ENCODE measurements at places on chromosomes 12 and 14.

- peak; percentile 45 for DNase-seq
Measured at GRCh38 chr12:4934407-4935035, 24.8 kb downstream of the KCNA1 start.

DNA sequence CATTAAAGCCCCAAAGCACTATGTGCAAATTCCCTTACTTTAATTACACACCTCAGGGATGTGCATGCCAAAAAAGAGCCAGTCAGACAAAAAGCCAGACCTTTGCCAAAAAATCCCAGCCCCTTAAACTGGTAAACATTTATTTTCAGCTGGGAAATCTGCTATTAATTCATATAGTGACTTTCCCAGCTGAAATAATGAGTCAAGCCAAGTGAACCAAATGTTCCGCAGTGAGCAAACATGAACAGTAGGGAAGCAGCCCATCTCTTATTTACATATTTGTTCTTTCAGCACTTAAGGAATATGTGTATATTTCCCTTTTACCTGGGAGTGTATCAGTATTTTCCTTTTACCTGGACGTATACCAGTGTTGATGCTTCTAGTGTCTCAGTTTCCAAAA, 44.0 kb upstream of the OTX2 start:
- no peak for DNase-seq

GRCh38 chr12:101850199-101850598, 19.4 kb upstream of the GNPTAB start:
- DNase-seq, result no peak

- DNase-seq, result no peak
Measured at GRCh38 chr12:53560912-53561589, 53.8 kb upstream of the NPFF start.

DNA sequence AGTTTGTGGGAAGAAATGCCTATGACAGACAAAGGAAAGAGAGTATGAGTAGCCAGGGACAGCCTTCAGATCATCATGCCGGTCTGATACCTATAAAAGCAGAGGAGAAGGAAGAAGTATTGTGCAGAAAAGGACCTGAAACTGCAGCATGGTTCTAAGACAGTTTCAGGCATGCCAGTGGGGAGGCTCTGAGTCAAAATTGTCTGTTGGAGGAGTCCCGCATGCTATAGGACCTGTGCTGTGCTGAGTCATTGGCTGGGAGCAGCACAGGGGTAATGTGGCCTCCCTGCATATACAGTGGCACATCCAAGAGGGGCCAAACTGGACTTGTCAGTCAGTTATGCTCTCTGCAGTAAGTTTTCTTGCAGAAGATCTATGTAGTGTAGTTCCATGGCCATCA, 40.7 kb downstream of the NEUROD4 start:
- no peak for DNase-seq

DNA sequence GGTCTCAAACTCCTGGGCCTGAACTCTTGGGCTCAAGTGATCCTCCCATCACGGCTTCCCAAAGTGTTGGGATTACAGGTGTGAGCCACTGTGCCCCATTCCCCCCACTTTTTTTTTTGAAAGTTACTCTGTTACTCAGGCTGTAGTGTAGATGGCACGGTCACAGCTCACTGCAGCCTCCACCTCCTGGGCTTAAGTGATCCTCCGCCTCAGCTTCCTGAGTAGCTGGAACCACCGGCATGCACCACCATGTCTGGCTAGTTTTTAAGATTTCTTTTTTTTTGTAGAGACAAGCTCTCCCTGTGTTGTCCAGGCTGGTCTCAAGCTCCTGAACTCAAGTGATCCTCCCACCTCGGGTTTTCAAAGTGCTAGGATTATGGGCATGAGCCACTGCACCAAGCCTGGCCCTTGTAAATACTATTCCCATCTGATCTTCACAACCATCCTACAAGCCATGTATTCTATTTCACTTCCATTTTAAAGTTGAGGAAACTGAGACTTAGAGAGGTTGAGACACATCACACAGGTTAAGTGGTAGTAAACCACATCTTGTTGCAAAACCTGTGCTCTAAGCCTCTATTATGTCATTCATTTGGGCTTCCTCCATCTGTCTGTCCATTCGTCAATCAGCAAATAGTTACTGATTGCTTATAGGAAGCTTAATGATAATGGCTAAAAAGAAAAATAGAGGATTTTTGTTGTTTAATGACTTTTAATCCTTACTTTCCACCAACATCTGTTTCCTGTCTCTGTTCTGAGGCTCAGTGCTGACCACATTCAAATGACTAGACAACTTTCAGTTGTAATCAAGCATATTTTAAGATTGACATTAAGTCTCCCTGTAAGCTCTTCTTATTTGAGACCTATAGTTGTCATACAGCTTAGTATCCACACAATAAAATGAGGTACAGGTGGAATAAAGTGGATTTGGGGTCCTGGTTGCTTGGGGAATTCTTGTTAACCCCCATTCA, 9.2 kb downstream of the ASCL4 start:
- DNase-seq, result no peak

- peak; percentile 75 for DNase-seq
Measured at GRCh38 chr12:43282106-43282505, 269.9 kb downstream of the ADAMTS20 start.

DNA sequence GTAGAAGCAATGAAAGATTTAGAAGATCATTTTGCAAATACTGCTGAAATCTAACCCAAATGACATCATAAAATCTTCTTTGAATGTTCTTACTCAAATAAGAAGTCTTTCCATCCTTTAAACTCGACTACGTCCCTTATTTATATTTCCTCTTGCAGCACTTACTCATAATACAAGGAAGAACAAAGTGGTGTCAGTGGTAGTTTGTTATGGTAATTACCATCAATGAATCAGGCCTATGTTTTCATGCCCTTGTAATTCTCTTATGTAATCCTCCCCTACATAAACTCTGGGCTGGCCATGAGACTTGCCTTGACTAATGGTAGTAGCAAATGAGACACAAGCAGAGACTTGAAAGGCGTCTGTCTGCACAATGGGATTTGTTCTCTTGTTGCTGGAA, 17.0 kb downstream of the EEA1 start:
- DNase-seq, result peak; percentile 17

GRCh38 chr12:79591988-79592387, 98.8 kb downstream of the PAWR start:
- no peak for DNase-seq

GRCh38 chr12:90023207-90023900, 314.7 kb upstream of the ATP2B1 start:
- no peak for DNase-seq

GRCh38 chr14:104386151-104386841, 193.3 kb upstream of the C14orf180 start:
- no peak for DNase-seq

- peak; percentile 71 for DNase-seq
Measured at GRCh38 chr12:11581179-11581755, 68.2 kb upstream of the ETV6 start.

GRCh38 chr14:64943556-64943955, 1.0 kb upstream of the GPX2 start:
- no peak for DNase-seq

- DNase-seq, result no peak
Measured at GRCh38 chr12:57154804-57155434, 7.5 kb upstream of the LRP1-AS start.

DNA sequence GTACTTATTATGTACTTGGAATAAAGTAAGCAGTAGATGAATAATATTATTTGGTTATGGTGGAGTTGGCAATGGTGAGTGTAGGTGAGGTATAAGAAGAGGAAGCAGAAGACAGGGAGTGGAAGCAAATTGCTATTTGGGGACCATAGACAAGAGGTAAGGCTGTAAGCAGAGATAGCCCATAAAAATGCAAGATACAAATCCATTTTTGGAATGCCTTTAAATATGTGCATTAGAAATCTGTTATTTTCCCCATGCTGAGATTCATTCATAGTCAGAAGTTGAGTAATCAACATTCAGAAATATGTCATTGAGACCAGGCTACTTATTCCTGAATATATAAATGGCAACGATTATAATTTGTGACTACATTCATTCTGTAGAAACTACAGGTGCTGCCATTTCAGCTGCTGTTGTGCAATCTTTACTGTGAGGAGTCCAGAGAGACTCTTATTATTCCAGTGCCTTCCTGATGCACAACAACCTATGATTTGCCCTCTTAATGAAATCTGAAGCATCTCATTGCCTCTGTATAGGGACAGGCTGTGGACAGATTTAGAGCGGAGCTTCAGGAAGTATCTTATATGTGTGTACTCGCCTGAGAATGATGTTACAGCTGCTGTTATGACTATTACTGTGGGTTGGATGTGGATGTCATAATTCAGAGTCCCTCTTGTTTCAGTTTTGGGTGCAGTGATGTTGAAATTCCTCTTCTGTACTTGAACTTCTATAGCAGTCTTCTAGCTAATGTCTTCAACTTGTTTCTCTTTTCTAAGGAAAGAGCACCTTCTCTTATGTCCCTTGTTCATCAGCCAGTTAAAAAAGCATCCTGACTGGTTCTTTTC, 173.8 kb downstream of the NAV3 start:
- DNase-seq, result peak; percentile 14

DNA sequence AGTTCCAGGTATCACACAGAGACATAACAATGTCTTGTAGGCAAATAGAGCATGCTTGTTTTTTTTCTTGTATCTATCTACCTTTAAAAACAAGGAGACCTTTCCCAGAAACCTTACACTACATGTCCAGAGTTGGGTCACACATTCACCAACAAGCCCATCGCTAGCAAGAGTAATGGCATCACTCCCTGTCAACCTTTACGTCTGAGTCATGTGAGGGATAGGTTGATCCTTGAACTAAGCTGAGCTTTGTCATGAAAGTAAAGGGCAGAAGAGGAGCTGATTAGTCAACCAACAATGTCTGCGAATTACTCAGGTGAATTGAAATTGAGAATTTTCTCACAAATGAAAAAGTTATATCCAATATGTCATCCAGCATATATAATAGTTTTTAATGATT, 219.4 kb downstream of the CNTN1 start:
- DNase-seq, result no peak

GRCh38 chr12:22879203-22879602, 254.2 kb downstream of the ETNK1 start:
- DNase-seq, result no peak

DNA sequence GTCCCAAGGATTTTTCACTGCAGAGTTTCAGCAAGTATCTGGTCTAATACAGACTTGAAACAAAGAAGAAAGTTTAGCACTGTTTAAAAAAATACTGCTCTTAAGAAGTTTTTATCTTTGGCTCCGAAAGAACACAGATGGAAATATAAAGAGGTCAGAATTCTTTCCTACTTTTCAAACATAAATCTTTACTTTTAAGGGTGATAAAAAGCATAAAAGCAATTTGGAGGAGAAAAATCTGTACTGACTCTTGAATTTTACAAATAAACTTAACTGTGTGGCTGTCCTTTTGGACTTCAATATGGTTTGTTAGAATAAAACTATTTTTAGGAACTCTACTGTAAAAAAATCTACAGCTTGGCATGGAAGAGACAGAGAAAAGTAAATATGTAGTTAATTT, 27.6 kb upstream of the ISM2 start:
- no peak for DNase-seq

- no peak for DNase-seq
Measured at GRCh38 chr12:49054524-49054923, 6.1 kb downstream of the KMT2D start.

GRCh38 chr12:59587710-59588109, 8.1 kb upstream of the SLC16A7 start:
- DNase-seq, result no peak

- no peak for DNase-seq
Measured at GRCh38 chr14:105358140-105358846, 40.0 kb upstream of the TEX22 start.

GRCh38 chr14:99315197-99315596, 43.2 kb upstream of the BCL11B start:
- DNase-seq, result no peak

DNA sequence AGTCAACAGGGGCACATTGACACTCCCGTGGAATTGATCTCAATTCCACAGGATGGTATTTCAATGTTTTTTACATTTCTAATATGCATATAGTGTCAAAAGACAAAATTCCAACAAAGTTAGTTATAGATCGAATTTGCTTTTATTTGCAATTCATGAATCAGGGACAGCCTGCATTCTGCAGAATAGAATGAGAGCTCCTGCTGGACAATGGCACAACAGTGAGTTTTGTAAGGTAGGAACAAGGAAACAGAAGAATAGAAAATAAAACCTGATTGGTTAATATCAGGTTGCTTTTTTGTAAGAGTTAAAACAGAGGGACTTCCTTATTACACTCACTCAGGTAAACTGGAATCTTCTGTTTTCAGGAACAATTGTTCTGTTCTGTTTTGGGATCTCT, 32.8 kb upstream of the NEDD1 start:
- no peak for DNase-seq

DNA sequence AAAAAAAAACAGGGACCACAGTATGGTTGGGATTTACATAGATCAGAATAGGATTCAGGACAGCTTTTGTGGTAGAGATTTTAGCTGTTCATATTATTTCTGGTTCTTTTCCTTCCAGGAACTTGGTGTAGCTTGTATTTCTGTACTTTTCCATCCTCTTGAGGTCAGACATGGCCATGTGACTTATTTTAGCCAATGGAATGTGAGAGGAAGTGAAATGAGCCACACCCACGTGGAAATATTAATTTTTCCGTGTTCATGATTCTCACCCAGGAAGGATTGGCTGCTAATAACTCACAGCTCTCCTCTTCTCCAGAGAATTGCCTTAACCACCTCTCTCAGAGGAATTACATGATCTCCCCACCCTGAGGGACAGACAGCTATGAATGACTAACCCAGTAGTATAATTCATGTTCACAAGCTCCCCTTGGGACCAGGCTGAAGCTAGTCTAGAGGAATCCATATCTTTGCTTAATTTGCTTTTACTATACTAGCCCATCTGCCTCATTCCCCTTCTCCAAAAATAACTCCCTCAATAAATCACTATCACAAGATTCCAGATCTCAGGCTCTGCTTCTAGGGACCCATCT, 340.4 kb downstream of the NUAK1 start:
- no peak for DNase-seq

GRCh38 chr14:70416338-70416724, 559 bp downstream of the SYNJ2BP start:
- DNase-seq, result peak; percentile 14

GRCh38 chr12:12405882-12406281, 49.0 kb downstream of the BORCS5 start:
- peak; percentile 12 for DNase-seq

GRCh38 chr12:14394317-14395073, 29.0 kb downstream of the ATF7IP start:
- DNase-seq, result peak; percentile 94

DNA sequence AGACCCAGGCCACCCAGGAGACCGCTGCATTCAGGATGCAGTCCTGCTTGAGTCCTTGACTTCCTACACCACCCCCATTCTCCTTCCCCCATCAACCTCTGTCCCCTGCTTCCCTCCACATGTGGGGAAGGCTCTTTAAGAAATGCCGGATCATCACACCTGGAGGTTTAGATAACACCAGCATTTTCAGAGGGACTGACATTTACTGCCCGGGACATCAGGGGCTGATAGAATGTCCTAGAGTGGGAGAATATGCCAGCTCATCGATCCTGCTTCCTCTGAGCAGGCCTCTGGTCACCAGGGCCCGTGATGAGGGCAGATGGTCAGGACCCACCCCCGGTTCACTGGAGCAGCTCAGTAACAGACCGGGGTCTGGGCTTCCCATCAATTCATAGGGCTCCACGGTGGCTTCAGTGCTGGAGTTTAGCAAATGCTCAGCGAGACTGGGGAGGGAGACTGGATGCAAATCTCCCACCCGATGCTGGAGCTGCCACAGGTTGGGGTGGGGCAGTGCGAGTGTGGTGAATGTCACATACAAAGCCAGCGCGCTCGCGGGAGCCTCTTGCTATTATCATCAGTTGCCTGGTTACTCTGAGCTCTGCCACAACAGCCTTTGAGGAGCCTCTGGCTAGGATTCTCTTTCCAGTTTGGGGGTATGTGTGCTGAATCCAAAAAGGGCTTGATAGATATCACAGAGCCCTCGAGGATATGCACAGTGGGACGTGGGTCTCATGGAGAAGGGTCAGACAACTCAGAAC, 111.6 kb downstream of the RBM19 start:
- DNase-seq, result no peak
